Stimulated activated CD8-positive, alpha-beta memory T cell treated with anti-CD3 and anti-CD28 coated beads, Interleukin-7, amount 100 ng/mL, for 1 hour (primary cell): ENCODE measurements at places on chromosomes 2 and 18.

DNA sequence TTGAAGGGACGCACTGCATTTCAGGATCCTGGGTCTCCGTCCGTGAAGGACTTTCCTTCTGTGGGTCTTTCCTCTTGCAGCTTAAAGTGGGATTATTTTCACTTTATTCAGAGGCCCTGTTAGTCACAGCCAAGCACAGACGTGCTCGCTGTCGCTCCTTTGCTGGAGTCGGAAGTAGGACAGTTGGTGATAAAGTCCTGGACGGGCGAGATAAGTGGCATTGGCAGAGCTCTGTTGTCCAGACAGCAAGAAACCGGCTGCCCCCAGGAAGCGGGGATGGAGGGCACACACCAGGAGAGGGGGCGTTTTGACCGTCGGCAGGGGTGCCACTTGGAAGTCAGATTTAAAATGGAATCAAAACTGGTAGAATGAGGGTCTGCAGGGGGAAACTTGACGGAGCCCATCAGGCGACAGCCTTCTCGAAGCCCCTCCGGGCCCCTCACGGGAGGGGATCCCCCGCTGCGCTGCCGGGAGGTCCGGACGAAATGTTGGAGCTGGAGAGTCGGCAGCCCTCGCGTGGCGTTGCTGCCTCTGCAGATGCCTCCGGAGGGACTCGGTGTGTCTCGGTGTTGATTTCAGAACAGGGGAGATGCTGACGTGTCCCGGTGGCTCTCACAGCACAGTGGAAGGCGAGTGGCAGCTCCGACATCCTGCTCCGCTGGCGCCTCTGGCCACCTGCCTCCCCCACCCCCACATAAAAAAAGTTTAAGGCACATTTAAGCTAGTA, 124.2 kb downstream of the NFATC1 start:
- no peak for DNase-seq

GRCh38 chr18:56721491-56721890, 70.3 kb downstream of the WDR7 start:
- no peak for DNase-seq

DNA sequence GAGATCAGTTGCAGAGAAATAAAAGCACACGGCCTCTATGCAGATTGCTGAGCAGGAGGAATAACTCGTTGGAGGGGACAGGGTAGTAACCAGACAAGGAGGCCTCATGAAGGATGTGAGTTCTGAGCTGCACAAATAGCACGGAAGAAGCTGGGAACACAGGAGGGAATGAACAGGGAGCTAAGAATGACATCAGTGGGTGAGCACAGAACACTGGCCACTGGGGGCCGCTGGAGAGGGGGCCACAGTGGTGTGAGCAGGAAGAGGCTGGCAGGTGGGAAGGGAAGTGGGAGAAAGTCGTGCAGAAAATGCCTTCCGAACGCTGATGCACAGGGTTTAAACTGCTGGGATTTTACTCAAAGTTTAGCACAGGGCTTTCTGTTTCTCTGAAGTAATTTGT, 61.0 kb downstream of the ZAP70 start:
- no peak for DNase-seq

DNA sequence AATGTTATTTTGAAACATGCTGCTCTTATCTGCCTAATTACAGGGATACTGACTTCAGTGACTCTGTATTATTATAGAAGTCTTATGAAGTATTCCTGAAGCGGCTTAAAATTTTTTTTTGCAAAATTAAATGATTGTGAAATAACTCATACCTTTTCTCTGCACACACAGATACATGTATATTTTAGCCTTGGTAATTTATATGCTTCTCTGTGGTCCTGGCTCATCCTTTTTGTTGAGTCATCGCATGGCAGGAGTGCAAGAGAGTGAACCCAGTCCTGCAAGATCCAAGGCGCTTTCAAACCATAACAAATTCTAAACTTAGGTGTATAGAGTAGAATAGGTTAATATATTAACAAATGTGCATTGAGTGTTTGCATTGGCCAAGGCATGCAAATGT, 8.6 kb downstream of the CCNT2 start:
- DNase-seq: no peak

GRCh38 chr18:44945888-44946401, 265.3 kb downstream of the SETBP1 start:
- DNase-seq: no peak

DNA sequence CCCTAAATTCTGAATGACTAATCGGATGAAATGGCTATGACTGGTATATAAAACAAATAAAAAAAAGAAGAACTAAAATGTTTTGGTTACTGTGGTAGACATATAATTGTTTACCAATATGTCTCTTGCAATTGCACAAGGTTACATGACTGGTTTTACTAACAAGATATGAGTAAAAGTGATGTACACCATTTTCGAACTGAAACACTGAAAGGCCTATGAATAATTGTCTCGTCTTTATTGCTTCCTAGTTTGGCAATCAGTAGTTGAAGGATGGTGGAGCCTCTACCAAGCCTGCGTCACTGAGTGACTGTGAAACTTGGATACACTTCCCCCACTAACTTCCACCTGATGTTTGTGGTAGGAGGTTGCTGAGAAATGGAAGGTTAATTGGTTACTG, 16.5 kb downstream of the CDH19 start:
- no peak for DNase-seq

DNA sequence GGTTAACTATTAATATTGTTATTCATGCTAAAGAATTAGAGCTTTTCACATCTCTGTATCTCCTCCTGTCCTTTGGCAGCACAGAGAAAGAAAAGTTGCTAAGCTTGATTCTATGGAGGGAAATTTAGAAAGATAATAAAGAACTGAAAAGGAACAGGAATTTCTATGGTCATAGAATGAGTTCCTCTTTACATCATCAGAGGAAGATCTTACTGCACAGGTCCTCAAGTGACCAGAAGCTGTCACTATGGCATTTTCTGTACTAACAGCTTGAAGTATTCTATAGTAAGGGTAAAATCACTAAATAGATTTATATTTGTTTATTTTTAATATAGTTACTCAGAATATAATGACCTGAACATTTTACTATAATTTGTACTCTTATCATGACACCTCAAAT, 6.0 kb upstream of the PRKD3 start:
- no peak for DNase-seq

GRCh38 chr2:11012131-11012693, 100.5 kb downstream of the KCNF1 start:
- no peak for DNase-seq

GRCh38 chr18:12408247-12408869, 629 bp downstream of the PRELID3A start:
- no peak for DNase-seq

DNA sequence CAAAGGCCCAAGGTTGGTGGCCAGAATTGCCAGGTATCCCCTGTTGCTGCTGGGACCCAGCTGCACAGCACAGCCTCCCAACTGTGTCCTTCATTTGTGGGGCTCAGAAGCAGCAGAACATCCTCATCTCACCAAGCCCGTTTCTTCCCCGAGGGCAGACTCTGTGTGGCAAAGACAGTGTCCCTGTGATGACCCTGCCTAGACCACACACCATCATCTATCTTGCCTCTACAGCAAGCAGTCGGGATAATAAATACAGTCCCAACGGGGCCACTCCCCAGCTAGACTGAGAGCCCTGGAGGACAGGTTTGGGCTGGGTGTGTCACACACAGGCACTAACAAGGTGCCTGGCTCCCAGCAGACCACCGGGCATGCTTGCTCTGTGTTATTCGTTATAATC, 93.4 kb downstream of the PTGR3 start:
- DNase-seq: no peak

DNA sequence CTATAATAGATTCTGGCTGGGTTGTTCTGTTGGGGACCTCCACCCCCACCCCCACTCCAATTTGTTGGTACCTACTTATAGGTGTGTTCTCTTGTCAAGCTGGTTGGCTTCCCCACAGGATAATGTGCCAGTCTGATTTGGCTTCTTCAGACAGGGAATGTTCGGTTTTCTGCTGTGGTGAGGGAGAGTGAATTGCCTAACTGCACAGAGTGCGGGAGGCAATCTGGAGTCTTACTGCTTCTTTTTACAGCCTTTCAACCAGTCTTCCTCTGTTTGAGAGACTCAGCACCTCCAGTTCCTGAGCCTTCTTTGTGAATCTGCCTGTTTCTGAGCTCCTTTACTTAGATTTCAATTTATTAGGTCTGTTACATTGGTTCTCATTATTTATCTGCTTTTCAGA, 27.4 kb upstream of the SNORC start:
- no peak for DNase-seq

- DNase-seq: no peak
These were observed 16.3 kb upstream of the CDH2 start for GRCh38 chr18:28193177-28193778.

DNA sequence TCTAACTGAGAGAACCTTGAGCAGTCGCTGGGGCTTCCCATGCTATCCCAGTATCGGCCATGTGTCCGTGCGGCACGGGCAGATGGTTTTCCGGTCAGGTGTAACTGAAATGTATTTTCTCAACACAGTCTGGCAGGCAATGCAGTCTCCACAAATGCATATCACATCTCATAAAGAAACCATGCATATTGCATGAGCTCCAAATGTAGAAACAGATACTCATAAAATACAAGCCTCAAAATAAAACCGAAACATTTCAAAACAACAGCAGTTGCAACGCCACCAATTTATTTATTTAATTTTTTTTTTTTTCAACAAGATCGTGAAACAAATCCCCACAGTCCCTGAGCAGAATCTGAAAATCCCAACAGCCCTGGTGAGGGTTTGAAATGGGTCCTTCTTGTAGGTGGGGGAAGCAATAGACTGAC, 299.4 kb downstream of the LPIN1 start:
- DNase-seq: no peak

DNA sequence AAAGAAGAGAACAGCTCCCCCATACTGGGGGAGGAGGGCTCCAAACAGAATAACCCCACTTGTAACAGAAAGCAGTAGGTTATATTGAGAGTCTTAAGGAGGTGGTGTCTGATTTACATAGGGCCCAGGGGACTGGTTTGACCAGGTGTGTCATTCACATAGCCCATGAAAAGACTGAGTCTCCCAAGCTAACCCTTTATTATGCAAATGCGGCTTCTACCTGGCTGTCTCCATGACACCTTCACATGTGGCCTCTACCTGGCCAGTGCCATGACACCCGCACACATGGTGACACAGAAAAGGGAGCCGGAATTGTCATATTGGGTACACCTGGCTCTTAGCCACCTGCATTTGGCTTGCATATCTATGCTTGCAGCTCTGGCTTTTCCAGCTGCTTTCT, 1057.2 kb upstream of the PIK3C3 start:
- no peak for DNase-seq

DNA sequence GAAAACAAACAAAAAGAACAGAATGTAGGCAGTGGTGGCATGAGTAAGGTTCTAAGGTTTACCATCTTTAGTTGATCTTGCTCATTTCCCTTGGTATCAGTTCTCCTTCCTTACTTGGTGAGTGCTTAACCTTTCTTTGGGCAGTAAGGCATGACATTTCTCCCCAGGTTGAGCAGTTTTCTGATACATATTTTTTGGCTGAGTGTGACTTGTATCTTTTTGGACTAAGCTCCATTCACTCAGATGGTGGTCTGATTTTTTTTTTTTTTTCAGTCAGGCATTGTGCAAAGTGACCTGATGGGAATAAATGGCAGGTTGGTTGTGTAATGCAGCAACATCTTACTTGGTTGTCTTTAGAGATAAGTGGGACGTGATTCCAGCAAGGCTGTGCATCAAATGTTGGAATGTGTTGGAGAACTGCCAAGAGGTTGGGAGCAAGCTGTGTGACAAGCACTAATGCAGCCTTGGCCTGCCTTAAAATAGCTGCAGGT, 15.1 kb downstream of the SPTBN1 start:
- no peak for DNase-seq

DNA sequence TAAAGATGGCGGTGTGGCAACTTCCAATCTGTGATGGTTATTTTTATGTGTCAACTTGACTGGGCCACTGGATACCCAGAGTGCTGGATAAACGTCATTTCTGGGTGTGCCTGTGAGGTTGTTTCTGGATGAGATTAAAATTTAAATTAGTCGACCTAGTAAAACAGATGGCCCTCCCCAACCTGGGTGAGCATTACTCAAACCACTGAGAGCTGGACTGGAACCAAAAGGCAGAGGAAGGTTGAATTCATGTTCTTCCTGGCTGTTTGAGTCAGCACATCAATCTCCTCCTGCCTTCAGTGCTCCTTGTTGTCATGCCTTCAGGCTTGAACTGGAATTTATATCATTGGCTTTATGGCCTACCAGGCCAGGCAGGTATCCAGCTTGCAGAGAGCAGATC, 190.8 kb upstream of the RGPD4 start:
- no peak for DNase-seq

DNA sequence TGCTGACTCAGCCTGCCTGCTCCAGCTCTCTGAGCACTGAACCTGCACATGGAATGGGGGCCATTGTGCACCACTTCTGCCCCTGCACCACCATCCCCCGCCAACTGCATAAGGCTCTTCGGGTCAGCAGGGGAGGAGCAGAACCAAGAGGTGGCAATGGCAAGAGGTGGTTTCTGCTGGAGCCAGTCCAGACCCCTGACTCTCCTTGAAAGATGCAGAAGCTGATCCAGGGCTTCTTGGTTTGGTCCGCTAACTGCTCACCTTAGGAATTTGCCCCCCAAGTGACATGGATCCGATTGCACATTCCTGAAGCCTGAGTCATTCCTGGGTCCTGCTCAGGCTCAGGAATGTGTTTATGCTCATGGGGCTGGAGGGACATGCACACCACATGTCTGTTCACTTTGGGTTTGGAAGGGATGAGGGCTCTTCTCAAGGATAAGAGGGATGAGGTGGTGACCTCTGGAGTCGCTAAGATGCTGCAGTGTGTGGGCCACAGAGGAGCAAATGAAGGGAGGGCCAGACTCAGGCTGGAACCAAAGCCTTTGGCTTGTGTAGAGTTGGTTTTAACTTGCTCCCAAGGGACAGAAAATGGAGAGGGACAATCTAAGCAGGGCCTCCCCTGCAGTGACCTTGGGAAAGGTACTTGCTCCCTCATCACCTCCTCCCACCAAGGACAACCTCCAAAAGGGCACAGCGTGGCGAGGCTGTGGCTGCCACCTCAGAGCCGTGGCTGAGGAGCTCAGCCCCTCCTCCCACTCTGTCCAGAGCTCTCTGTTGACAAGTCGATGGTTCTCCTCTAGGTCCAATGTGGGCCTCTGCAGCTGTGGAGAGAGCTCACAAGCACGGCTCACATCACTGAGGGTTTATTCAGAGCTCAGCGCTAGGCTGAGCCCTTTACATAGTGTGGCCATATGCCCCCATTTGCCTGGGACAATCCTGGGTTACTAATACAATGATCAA, 66.2 kb downstream of the HS1BP3 start:
- DNase-seq: no peak
